ENCODE measurements at places on chromosomes 13 and 19.

GRCh38 chr13:49977992-49978391, 18.9 kb upstream of the TRIM13 start:
- no peaks in the 10 kb centered on the region for H3K27me3 ChIP-seq
- no peak for DNase-seq
- H3K4me3 ChIP-seq = no peak overlapping the region
- 0 out of 2 replicates have a peak, but pooled peaks cover 5% of the 10 kb centered on the region for H3K4me1 ChIP-seq
- no peak overlapping the region for H3K27ac ChIP-seq

DNA sequence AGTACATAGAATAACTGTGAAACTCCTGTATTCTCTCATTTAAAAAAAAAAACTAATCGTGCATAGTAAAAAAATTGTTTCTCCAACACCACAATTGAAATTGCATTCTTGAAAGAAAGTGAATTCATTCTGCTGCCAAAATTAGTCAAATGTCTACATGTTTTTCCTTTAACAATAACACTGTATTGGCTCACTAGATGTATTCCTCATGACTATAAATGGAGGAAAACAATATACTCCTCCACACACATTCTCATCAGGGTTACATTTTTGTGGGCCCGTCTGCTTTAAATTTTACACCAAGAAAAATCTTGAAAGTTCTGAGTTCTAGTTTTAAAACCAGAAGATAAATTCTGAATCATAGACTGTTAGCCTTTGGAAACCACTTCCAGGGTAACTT, 233.6 kb downstream of the KLF12 start:
- H3K4me3 ChIP-seq = no peak overlapping the region
- H3K4me1 ChIP-seq = peaks cover 8% of the 10 kb centered on the region
- H3K27ac ChIP-seq = no peak overlapping the region
- H3K27me3 ChIP-seq = peaks cover 36% of the 10 kb centered on the region
- no peak for DNase-seq

GRCh38 chr13:43348397-43348796, 325.0 kb downstream of the DNAJC15 start:
- peaks cover 24% of the 10 kb centered on the region for H3K4me1 ChIP-seq
- no peaks in the 10 kb centered on the region for H3K27me3 ChIP-seq
- no peaks in the 10 kb centered on the region for H3K36me3 ChIP-seq
- no peak overlapping the region for H3K4me3 ChIP-seq

- H3K27me3 ChIP-seq = no peaks in the 10 kb centered on the region
- H3K4me1 ChIP-seq = no peaks in the 10 kb centered on the region
- no peak overlapping the region for H3K27ac ChIP-seq
- DNase-seq = no peak
Observed at GRCh38 chr13:91659256-91660075, 261.0 kb downstream of the GPC5 start.

DNA sequence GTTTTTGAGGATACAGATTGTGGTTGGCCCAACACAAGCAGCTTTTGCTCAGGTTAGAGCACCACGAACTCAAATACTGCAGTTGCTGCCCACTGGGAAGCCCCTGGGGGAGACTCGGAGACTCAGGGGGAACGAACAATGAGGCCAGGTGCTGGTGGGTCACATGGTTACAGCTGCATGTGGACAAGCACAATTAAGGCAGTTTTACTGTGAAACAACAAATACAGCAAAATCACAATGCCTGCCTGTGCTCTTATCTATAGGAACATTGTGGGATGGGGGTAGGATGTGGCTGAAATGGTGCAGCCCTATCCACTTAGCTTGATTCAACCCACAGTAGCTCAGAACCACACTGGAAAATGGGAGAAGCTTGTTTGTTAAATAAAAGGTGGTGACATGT, 119.7 kb upstream of the SPATA13 start:
- no peaks in the 10 kb centered on the region for H3K36me3 ChIP-seq
- no peak for DNase-seq
- peaks cover 54% of the 10 kb centered on the region for H3K27me3 ChIP-seq
- no peak overlapping the region for H3K4me3 ChIP-seq
- no peak overlapping the region for H3K27ac ChIP-seq

GRCh38 chr19:18719541-18719940, 36.1 kb downstream of the CRTC1 start:
- no peak overlapping the region for H3K4me3 ChIP-seq
- no peak for DNase-seq
- 0 out of 2 replicates have a peak, but pooled peaks cover 3% of the 10 kb centered on the region for H3K27me3 ChIP-seq
- no peaks in the 10 kb centered on the region for H3K4me1 ChIP-seq

DNA sequence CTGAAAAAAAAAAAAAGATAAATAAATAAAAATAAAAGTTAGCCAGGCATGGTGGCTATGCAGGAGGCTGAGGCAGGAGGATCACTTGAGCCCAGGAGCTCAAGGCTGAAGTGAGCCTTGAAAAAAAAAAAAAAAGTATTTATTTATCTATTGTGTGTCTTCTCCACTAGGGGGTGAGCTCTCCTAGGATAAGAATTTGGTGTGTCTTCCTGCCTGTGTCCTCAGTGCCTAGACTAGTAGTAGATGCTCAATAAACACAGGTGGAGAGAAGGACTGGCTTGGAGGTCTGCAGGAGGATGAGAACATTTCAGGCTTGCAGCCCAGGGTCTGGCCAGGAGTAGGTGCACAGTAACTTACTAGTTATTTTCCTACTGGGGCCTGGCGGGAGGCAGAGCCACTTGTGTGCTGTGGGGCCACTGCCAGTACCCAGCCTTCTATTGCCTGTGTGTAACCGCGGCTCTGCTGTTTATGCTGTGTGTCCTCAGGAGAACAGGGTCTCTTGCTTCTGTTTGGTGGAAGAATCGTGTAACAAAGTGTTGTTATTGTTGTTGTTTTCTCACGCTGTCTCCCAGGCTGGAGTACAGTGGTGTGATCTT, 5.4 kb downstream of the LMTK3 start:
- H3K27ac ChIP-seq = no peak overlapping the region
- peaks cover 19% of the 10 kb centered on the region for H3K4me1 ChIP-seq
- no peaks in the 10 kb centered on the region for H3K36me3 ChIP-seq
- H3K4me3 ChIP-seq = no peak overlapping the region
- no peak for DNase-seq

All from WTC11 (cell line).